ENCODE measurements at places on chromosomes 2 and 18.

GRCh38 chr2:78782196-78782595 is 243.3 kb upstream of the REG3G start:
- no peak for DNase-seq

GRCh38 chr2:37507703-37508102 is 163.3 kb downstream of the QPCT start:
- no peak for DNase-seq

DNA sequence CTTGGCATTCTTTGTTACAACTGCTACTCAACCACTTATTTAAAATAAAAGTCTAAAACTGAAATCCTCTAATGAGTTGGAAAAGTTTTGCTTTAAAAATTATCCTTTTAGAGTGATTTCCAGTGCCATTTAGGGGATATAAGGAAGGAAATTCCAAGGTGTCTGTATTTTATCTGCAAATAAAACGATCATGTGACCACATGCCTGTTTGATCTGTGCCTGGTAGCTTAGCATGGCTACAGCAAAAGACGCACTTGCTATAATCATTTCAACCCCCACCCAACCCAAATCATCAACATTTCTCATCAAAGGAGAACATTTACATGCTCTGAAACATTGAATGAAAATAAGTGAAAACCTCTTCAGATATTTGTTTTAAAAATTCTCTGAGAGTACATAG is 615.1 kb downstream of the IRS1 start:
- DNase-seq, result no peak

DNA sequence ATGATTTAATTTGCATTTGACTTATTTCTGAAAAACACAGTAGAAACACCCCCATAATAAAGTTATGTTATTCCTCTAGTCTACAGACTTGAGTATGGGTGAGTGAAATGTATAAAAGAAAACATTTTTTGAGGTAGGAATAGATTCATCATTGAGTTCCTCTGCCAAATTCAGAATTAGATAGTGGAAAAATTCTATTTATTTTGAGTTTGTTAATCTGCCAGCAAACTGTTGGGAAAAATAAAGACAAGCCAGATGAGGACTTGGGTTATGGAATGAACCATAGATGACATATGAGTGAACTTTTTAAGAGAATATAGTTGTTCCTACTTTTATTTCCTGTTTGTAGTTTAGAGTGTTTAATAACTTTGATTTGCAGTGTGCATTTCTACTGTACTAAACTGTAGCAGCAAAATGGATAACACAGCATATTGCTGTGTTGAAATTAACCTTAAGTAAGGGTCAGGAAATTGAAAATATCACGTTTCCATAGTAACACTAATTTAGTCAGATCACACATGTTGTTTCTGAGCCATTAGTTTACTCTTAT is 35.6 kb upstream of the PNPT1 start:
- DNase-seq, result no peak

DNA sequence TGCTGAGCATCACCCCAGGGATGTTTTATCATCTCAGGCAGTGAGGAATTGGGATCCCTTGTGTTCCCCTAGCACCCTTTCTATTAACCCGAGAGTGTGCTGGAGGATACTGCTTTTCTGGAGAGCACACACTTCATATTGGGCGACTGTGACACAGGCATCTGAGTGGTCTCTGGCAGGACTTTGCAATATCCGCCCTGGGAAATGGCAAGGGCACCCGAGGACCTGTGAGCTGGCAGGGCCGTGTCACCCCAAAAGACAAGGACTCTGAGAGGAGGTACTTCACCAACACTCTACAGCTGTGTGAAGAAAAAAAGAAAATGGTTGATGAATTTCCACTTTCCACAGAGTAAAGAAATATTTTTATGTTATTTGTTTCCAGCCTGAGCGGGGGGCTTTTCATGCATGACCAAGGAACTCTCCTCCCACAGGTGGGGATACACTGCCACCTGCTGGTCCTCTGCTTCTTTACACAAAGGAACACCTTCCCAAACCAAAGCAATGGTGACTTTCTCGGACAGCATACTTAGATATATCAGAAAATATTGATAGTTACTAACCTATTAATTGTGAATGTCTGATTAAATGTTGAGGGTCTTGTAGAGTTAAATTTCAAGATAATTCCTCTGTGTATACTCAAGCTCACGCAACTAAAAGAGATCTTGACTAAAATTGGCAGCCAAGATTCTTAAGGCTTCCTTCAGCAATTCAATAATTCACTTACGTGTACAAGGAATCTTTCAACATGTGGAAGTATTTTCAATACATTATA is 45.9 kb upstream of the REG3G start:
- no peak for DNase-seq

DNA sequence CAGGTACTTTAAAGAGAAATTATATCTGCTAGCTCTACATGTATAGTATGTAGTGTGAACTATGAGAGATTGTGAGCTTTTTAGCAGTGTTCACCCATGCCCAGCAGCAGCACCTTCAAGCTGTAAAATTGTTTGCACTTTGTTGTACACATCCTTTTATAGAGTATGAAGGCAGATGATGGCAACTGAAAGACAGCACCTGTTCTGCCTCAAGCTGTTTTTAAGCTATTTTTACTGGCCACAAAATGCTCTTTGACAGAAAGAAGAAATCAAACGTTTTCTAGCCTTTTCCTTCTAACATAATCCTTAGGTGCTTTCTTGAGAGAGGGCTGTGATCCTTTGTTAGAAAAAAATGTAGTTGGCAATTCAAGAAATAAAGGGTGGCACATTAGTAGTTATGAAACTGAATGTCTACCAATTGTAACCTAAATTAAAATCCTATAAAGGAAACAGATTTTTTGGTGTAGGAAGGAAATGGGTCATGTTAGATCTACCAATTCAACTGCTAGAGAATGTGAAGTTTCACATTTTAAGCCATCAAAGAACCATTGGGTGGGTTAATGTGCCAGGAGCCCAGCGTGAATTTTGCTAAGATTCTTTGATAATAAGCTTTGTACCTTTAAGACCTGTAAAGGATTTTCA is 59.5 kb downstream of the R3HDM1 start:
- no peak for DNase-seq

DNA sequence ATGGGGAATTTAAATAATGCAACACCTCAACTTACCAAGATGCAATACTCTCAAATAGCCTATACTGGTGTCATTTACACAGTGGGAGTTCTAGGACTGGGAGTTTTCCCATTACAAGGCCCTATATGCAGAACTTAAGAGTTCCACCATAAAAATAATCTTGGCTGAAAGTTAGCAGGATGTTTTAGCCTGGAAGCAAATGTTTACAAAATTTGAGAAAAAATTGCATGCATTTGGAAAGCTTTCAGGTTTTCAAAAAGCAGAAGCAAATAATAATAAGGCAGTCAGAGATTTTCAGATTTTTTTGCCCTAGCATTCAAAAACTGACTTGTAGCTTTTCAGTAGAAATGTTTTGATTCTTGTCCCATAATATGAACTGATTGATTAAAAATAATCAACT is 397.3 kb downstream of the ARHGAP15 start:
- no peak for DNase-seq

DNA sequence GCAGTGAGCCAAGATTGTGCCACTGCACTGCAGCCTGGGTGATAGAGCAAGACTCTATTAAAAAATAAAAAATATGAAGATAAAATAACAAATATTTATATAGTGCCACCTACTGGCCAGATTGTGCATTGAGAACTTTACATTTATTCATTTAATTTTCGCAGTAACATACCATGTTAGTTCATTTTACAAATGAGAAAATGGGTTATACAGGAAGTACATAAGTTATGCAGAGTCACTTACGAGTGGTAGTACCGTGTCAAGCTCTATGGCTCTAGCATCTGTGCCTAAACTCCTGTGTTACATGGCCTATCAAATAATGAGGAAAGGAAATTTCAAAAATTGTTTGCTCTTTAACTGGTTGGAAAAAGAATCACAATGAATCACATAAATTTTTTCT is 27.9 kb downstream of the RIF1 start:
- no peak for DNase-seq

DNA sequence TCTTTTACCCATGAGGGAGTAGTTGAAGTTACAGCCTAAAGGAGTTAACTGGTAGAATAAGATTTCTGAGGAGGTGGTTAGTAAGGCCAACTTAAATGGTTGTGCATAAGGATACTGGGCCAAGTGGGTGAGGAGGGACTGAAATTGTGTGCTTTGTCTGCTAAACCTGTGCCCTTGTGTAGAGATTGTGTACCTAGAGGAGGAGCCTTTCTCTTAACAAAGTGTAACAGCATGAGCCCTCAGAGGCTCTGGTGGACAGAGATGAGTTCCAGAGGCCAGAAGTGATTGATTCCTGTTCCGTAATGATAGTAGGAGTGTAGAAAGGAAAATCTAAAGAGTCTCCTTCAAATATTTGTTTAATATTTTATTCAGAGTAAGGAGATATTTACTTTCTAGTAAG is 42.9 kb downstream of the OTX1 start:
- DNase-seq, result no peak

DNA sequence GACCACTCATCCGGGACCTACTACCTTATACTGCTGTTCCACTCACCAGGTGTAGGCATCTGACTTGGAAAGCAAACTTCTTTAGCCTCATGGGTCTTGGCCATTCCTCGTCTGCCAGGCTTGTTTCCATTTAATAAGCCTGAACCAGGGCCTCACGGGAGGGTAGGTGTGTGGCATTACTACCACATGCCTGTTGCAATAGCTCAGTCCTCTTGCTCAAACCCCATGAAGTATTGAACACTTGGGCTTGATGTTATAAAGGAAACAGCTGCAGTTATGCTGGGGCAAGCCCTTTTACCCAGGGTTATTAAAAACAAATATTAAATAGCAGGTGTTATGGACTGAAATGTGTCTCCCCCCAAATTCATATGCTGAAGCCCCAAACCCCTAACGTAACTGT is 21.2 kb downstream of the MRPL44 start:
- DNase-seq, result no peak

DNA sequence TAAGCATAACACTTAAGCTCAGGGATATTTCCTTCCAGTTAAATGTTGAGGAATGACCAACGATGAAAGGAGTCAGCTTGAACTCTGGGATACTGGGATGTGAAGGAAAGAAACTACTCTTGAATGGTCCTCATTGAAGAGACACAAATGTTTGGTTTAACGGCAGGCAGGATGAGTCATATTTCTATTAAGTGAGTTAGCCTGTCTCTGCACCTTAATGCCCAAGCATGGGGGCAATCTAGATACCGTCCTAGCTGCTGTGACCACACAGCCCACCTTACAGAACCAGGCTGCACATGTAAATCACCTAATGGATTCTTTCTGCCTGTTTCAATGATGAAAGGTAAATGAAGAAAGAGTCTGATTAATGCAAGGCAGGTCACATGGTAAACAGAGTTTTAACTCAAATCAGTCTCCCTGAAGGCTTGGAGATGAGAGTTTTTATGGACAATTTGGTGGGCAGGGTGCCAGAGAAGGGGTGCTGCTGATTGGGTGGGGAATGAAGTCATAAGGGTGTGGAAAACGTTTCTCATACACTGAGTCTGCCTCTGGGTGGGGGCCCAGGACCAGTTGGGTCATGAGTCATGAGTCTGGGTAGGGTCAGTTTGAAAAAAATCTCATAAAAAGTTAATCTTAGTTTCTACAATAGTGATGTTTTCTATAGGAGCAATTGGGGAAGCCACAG is 144.6 kb upstream of the MMADHC start:
- DNase-seq, result no peak

DNA sequence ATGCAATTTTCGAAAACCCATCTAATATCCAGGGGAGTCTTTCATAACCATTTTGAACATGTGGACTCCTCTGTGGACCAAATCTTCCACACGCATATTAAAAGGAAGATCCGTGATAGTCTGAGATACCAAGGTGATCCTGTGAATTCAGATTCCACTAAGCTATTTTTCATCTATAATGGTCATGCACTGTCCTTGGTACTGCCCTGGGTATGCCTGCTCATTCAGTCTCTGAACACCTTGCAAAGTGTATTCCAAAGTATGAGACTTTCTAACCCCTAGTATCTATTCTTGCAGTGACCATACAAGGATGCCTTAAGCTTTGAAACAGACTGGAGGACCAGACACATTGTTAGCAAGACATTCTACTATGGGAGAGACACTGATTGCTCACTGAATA is 217.6 kb upstream of the CCDC150 start:
- no peak for DNase-seq

GRCh38 chr2:236209996-236210395 is 41.8 kb upstream of the GBX2 start:
- no peak for DNase-seq

GRCh38 chr2:143177096-143177786 is 48.0 kb downstream of the ARHGAP15 start:
- peak; percentile 55 for DNase-seq

DNA sequence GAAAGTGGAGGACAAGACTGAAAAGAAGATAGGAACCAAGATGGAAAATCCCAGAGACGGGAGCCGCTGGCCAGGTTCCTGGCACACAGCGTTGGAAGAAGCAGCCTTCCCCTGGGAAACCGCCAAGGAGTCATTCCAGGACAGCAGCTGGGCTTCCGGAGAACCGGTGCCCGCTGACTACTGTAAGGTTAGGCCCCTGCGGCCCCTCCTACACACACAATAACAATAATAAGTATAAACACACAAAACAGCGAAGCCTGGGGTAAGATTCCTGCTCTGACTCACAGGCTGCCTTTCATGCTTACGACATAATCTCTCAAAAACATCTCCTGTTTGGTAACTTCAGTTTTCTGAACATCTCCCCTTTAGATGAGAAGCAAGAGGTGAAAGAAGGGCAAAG is 28.1 kb upstream of the MYCN start:
- no peak for DNase-seq

DNA sequence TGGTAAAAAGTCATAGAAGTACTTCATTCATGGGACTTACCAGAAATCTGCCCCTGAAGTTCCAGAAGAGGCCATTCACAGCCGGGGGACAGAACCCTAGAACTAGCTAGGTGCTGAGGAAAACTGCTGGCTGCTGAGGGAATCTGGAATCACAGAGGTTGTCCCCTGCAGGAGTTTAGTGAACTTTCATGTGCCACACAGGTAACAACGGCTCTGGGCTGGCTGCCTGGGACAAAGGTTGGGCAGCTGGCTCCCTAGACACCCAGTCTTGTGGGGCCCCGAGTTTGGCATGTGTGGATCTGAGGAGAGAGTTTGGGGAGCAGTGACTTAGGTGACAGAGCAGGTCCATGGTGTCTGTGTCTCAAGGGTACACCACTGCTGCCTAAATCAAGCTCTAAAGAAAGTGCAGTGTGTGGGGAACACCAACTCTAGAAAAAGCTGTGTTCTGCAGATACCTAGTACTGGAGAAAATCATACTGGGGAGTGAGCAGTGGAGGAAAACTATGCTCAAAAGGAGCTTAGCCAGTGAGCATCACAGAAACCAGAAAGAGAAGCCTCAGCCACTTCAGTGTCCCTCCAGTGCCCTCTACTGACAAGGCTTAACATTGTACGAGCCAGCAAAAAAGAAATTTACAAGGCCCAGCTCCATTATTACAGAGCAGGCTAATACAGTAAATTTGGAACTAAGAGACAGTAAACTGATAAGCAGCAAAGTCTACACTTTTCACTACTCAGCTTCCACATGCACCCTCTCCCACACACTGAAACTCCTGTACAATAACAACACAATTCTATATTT is 15.2 kb downstream of the GALNT3 start:
- no peak for DNase-seq

All from GM12878 (cell line).